Suprapubic skin (tissue), 4 donors: ENCODE measurements at places on chromosomes 2 and 18. TPM values are rescaled to one million over a fixed set of nuclear protein-coding genes. Genes with fewer than 3 reads are reported as not detected.

- no peak for DNase-seq
Measured at GRCh38 chr18:64807560-64807959, 658.7 kb upstream of the LINC00305 start.

GALNT14 gene
- total RNA-seq = 4.0 TPM

DNA sequence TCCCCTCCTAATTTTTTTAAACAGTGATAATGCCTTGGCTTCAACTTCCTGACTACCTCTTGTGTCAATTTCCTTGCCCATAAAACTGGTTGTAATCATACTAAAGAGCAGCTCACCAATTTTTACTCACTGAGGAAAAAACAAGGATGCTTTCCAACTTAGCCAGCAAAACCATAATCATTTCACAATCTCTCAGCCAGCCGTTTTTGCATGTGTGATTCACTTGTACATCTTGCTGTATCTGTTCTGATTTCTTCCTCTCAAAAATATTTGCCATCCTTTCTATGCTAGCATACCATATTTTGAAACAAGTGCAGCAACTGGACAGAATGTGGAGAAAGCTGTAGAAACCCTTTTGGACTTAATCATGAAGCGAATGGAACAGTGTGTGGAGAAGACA, 60.7 kb downstream of the RAB27B start:
- no peak for DNase-seq

GRCh38 chr2:100865816-100866460, 46.0 kb downstream of the NPAS2 start:
- DNase-seq = peak; percentile 8

DNA sequence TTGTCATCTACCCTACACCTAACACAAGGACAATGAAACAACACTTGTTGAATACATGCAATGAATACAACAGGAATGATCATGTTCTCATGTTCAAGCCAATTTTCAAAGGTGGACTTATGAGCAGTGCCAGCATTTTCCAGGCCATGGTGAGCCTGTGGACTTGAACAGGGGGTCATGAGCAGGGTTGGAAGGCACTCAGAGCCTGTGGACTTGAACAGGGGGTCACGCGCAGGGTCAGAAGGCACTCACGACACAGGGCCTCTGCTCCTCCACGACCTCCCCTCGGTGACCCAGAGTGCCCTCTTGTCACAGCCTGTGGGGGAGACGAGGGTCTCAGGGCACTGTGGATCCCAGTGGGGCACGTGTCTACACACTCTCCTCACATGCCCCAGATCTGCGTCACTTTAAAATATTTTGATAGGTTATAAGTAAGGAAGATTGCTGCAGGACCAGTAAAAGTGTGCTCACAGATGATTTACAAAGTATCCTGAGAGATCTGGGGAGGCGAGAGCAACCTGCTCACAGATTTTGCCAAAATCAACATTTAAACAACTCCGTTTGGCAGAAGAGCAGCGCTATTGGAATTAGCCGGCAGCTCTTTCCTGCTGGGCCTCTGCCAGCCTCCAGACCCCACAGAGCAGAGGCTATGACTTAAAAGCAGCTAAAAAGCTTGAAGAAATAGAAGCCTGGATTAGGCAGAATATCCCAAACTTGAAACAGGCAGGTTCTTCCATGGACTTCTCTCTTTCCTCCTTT, 121.9 kb downstream of the TMEM18 start:
- no peak for DNase-seq

HSBP1L1 gene
- 45.7 TPM for total RNA-seq
